ENCODE measurements at places on chromosomes 4 and X.

GRCh38 chr4:102732678-102733077, 28.1 kb downstream of the MANBA start:
- no peak for DNase-seq

DNA sequence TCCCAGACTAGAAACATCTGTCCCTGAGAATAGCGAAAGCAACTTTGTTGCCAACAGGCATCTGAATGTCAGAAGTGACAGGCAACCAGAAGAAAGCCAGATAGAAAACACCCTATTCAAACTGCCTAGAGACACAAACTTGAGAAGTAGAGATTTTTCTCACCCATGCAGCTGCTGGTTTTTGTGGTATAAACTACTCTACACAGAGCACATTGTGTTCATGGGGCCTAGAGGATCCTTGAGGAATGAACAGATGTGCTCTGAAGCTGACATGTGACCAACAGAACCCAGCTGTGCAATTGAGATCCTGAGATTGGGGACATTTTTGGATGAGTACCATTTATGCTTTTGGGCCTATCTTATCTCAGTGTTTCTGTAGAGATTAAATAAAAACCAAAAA, 63.6 kb upstream of the NRK start:
- no peak for DNase-seq

DNA sequence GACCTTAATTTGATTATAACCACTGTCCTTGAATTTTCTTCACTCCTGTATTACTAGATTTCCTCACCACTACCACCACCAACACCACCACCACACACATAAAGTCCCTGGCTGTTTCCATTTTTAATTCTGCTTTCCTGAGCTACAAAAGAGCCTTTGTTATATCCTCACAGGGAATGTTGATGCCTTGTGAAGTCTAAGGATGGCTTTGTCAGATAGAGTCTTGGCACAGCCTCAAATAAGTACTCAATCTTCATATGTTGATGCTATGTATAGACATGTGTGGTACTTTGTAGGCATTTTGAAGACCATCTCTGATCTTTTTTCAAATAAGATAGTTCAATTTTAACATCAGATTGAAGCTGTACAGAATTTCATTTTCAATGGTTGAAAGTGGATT, 1016.7 kb upstream of the LCORL start:
- no peak for DNase-seq

DNA sequence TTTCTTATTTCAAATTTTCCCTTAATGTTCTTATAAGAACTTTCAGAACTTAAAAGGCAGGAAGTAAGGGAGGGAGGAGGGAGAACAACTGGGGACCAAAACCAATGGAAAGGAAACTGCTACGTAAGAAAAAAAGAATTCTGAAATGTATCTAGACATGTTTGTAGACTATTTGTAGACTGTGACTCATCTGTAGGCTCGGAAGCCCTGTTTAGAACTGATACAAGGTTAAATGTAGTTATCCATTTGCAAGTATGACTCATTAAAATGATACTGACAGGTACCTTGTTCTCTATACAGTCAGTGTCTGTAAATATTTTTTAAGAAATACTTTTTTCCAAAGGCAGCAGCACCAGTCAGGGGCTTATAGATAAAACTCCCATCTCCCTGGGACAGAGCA, 202.0 kb downstream of the DHX15 start:
- DNase-seq, result no peak

DNA sequence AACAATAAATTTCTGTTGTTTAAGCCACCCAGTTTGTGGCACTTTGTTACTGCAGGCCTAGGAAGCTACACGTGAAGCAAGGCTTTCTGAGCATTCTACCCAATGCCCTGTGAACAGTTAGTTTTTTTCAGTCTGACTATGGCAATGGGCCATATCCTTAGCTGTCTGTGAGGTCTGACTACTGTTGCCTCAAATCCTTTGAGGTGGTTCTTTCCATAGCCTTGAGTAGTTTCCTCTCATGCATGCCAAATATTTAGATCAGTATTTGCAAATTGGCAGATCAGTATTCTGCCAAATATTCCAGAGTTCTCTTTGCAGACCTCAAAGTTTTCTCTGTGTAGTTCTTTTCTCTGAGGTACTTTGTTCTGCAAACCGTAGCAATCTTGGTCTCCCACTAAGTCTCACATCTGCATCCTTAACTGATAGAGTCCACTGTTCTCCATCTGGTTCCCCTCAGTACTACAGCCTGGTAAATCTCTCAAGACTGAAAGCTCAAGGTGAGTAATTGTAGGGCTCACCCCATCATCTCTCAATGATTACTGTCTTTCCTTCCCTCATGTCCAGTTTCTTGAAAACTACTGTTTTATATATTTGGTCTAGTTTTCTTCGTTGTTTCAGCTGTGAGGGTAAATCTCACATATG, 984.9 kb upstream of the INTU start:
- DNase-seq, result no peak

- no peak for DNase-seq
These were observed 29.9 kb upstream of the MSANTD1 start for GRCh38 chr4:3218824-3219760.

DNA sequence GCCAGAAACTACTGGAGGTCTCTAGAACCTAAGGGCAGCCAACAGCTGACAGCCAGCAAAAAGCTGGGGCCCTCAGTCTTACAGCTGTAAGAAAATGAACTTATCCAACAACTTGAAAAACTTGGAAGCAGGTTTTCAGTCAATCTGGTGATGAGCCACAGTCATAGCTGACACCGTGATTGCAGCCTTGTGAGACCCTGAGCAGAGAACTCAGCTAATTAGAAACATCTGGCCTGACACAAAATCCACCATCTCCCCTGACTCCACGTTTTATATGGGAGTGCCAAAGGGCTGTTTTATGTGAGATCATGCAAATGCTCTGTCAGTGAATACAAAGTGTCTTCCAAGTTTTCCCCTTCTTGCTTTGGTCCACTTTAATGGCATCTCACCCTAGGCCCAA, 198.8 kb upstream of the DCAF8L1 start:
- no peak for DNase-seq

- no peak for DNase-seq
These were observed 28.3 kb downstream of the GPR143 start for GRCh38 chrX:9737363-9737762.

- no peak for DNase-seq
These were observed 24.3 kb downstream of the TMEM255A start for GRCh38 chrX:120286733-120287512.

GRCh38 chrX:110315551-110315950, 2.3 kb downstream of the AMMECR1 start:
- no peak for DNase-seq

- no peak for DNase-seq
These were observed 124.9 kb downstream of the KDM6A start for GRCh38 chrX:44997888-44998287.

- no peak for DNase-seq
These were observed 374.8 kb downstream of the MID1IP1 start for GRCh38 chrX:39176105-39176504.

GRCh38 chrX:9369802-9370291, 95.0 kb upstream of the TBL1X start:
- DNase-seq, result no peak

DNA sequence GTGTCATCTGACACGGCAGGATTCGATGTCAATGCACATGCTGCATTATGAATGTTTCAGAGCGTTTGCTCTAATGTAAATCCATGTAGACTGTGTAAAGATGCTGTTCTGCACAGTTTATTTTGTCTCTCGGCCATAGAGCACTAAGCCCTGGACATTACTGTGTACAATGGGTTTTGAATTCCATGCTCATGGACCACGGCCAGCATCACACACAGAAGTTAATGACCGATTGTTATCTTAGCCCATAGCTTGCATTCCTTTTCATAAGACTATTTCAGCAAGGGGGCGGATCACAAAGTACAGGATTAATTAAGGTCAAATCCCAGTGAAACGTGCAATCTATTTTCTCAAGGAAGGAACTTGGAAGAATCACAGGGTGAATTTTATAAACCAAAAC, 286.1 kb upstream of the TENM3 start:
- DNase-seq, result no peak

GRCh38 chrX:76971393-76972376, 475.5 kb upstream of the FGF16 start:
- DNase-seq, result no peak

DNA sequence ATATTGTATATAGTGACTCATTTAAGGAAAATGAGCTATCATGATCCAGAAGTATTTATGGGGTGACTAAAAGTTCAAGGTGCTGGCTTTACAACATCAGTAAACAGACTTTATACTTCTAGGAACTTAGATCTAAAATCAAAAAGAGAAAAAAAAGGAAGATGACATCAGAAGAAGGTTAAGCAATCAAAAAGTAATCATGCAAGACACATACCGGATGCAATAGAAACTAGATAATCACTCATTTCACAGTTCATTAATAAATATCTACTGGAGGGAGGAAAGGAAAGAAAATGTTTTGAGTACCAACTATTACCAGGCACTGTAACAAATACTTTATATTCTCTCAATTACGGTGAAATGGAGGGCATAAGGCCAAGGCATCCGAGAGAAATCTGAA, 276.4 kb downstream of the SPRY1 start:
- DNase-seq, result no peak

DNA sequence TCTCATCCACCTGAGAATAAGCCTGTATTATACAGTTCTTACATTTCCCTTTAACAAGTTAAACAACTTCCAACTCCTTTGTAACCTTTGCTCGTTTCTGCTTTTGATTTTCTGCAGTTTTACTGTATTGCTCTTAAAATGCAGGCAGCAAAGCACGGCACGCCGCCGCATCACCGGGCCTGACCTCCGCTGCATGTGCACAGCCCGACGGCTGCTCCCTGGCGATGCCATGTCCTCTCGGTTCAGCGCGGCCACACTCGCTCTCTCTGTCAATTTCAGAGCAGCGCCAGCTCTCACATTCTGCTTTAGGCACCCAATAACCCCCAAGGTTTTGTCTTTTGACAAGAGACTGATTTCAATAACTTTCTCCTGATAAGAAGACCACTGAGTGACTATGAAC, 60.3 kb downstream of the DCTD start:
- DNase-seq, result no peak

GRCh38 chrX:120270567-120270966, 20.0 kb downstream of the ZBTB33 start:
- no peak for DNase-seq

- DNase-seq, result no peak
These were observed 390.1 kb downstream of the ANKRD50 start for GRCh38 chr4:124322234-124323065.

DNA sequence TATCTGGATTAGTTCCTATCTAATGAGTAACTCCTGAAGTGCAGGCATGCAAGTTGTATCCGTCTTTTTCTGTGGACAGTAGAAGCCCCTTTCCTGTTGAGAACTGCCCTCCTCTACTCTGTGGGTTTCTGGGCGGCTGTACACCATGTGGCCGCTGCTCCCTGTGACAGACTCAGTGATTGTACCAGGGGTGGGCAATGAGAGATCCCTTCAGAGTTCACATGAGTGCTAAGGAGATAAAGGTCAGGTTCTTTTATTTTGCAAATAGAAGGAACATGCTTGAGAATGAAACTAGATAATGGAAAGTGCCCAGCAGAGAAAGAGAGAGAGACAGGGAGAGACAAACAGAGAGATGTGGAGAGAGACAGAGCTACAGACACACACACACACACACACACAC, 76.4 kb upstream of the TAPT1 start:
- DNase-seq, result no peak

GRCh38 chr4:25883565-25883964, 20.8 kb upstream of the SEL1L3 start:
- no peak for DNase-seq

DNA sequence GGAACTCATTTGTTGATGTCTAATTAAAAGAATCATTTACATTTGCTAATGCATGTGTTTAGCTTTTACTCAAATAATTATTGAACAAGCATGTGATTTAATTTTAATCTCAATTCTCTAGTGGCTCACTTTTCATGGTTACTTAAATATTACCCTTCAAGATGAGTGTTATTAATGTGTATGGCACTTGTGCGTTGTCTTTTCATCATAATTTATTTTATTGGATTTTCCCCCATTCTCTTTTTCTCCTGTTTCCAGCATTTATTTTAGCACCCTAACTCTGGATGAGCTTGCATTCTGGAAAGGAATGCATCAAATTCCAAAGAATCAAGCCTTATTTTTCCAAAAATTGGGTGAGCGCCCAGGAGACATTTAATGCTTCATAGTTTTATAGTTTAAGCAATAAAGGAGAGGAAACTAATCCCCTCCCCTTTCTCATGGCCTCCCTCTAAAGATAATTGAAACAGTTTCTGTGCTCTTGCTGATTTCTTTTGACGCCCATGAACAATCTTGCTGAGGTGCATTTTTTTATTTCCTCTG, 191.1 kb upstream of the FAT4 start:
- no peak for DNase-seq

DNA sequence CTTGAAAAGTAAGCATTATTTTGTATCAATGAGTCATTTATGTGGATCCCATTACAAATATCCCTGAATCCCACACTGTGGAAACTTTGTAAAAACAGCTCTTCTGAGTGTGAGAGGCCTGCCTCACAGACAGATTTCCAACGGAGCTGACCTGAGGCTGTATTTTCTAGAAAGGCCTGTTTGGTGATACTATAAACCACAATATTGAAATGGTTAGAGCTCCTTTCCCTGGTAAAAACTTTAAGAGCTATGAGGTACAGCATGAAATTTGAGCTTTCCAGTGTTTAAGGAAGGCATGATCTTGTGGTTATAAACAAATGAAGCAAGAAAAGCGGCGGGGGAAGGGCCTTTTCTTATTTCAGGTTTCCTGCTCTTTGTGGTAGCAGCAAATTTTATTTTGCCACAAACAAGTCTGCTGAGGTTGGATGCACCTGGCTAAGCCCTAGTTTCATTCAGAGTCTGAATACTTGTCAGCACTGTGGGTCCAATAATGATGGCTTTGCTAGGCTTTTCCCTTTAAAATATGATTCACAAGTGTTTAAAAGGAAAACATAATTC, 86.8 kb upstream of the ETNPPL start:
- DNase-seq, result no peak

GRCh38 chr4:183986971-183987946, 82.2 kb downstream of the STOX2 start:
- DNase-seq, result peak; percentile 58

Data from amygdala (tissue), 56 donors.